AG04449 (cell line): ENCODE measurements at places on chromosomes 11 and 22.

- DNase-seq = no peak
Measured at GRCh38 chr11:66713746-66714480, 15.1 kb downstream of the SPTBN2 start.

- DNase-seq = no peak
Measured at GRCh38 chr22:25360891-25361645, 141.6 kb downstream of the CRYBB2 start.

GRCh38 chr11:41522391-41522790 lies 62.9 kb upstream of the LRRC4C start:
- peak; percentile 14 for DNase-seq

- DNase-seq = no peak
Measured at GRCh38 chr22:36871669-36872081, 10.9 kb downstream of the NCF4 start.

DNA sequence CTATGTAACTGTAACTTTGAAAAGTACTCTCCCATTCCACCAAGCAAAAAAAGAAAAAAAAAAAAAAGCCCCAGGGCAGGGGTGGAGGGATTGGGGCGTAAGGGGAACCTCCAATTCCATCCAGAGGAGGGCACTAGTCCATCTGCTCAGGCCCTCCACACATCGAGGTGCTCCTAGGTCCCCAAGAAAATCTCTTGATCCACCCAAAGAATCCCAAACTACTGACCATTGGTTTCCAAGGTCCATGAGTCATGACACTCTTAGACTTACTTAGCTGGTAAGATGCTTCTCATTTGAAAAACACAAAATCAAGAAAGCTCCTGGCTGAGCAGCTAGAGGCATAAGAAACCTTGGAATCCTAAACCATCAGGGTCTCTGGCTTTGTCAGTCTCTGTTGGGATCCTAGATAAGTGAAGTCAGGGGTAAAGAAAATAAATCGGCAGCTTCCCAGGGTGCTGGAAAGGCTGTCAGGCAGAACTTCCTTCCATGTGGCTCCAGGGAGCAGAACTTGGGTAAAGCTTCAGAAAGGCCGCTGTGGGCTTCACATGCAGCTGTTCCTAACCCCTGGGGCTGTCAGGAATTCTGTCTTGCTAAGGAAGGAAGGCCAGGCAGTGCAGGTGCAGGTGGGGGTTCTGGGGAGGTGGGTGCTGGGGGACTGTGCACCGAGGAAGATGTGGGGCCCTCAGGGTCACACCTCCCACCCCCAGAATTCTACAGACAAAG lies 49.4 kb upstream of the ADA2 start:
- no peak for DNase-seq

GRCh38 chr11:13339195-13340153 lies 61.9 kb downstream of the BMAL1 start:
- peak; percentile 88 for DNase-seq

DNA sequence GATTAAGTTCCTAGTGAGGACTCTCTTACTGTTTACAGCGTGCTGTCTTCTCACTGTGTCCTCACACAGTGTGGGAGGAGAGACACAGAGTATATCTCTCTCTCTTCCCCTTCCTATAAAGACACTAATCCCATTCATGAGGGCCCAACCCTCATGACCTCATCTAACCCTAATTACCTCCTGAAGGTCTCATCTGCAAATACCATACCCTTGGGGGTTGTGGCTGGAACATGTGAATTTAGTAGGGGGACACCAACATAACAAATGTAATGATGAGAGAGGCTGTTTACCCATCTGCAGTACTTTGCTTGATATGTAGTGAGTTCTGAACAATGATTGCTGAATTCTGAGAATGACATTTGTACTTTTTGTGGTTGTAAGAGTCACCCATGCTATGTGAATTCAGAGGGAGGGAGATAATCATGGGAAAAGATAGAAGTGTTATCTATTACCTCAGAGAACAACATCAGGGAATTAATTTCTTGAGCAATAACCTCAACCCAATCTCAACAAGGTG lies 4.9 kb upstream of the OR52W1 start:
- DNase-seq = no peak

DNA sequence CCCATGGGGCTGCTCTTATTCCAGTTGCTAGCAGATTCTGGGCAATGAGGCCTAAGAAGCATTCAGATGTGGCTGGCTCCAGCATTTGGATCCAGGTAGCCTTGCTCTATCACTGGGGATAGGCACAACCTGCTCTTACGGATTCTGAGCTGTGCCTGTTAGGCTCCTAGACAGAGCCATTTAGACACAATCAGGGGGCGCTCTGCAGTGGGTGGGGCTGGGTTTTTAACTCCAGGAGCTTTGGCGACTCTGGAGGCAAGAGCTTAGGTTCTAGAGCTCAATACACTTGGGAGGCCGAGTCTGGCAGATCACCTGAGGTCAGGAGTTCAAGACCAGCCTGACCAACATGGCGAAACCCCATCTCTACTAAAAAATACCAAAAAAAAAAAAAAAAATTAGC lies 32.0 kb downstream of the KCNC1 start:
- no peak for DNase-seq

- peak; percentile 51 for DNase-seq
Measured at GRCh38 chr22:41217553-41218157, 12.5 kb downstream of the L3MBTL2 start.
